Activated CD8-positive, alpha-beta T cell treated with anti-CD3 and anti-CD28 coated beads for 36 hours (primary cell): ENCODE measurements at places on chromosomes 4 and X. TPM values are rescaled to one million over a fixed set of nuclear protein-coding genes. Genes with fewer than 3 reads are reported as not detected.

The STEEP1 gene
- 19.2 TPM for total RNA-seq

The SPANXN3 gene
- not detected for total RNA-seq

The XAGE2 gene
- not detected for total RNA-seq

The ATP2B3 gene
- total RNA-seq: not detected

The ETDB gene
- total RNA-seq: not detected

The RASSF6 gene
- total RNA-seq: not detected

The NPY1R gene
- not detected for total RNA-seq

The SPANXA2 gene
- not detected for total RNA-seq

The ENOPH1 gene
- 83.5 TPM for total RNA-seq

The BEX5 gene
- 2.9 TPM for total RNA-seq

The AMTN gene
- not detected for total RNA-seq

The MAGEE2 gene
- total RNA-seq: not detected

The STPG2 gene
- 0.18 TPM for total RNA-seq

The IQCM gene
- not detected for total RNA-seq

The IRS4 gene
- not detected for total RNA-seq

The NEUROG2 gene
- 0.13 TPM for total RNA-seq

The CENPVL2 gene
- not detected for total RNA-seq

The EFNB1 gene
- 3.1 TPM for total RNA-seq

The F9 gene
- not detected for total RNA-seq

The RNF150 gene
- total RNA-seq: 0.09 TPM

The MAPK10 gene
- not detected for total RNA-seq

The TCEAL3 gene
- total RNA-seq: 5.6 TPM

The ANXA3 gene
- total RNA-seq: 0.63 TPM

The NLRP2B gene
- not detected for total RNA-seq

The LDB2 gene
- total RNA-seq: not detected

The CXCL11 gene
- total RNA-seq: not detected

The PDK3 gene
- total RNA-seq: 50.8 TPM

The VEGFC gene
- total RNA-seq: not detected

The NXF2 gene
- total RNA-seq: not detected

The SPARCL1 gene
- not detected for total RNA-seq

The SMIM10 gene
- total RNA-seq: 2.1 TPM

The CYSLTR1 gene
- 0.29 TPM for total RNA-seq

The FAT4 gene
- not detected for total RNA-seq

The KCND1 gene
- 2.5 TPM for total RNA-seq

The UCP1 gene
- not detected for total RNA-seq

The XPNPEP2 gene
- total RNA-seq: 0.38 TPM

The TCEAL6 gene
- not detected for total RNA-seq

The IQSEC2 gene
- 0.07 TPM for total RNA-seq

The CHST7 gene
- total RNA-seq: 2.8 TPM

The XK gene
- total RNA-seq: 0.07 TPM

The ATP10D gene
- total RNA-seq: 4.7 TPM

The FAM236A gene
- not detected for total RNA-seq

The IL2RG gene
- 310 TPM for total RNA-seq

The SHISA3 gene
- 0.23 TPM for total RNA-seq
